ENCODE measurements at places on chromosomes 1 and 21.

DNA sequence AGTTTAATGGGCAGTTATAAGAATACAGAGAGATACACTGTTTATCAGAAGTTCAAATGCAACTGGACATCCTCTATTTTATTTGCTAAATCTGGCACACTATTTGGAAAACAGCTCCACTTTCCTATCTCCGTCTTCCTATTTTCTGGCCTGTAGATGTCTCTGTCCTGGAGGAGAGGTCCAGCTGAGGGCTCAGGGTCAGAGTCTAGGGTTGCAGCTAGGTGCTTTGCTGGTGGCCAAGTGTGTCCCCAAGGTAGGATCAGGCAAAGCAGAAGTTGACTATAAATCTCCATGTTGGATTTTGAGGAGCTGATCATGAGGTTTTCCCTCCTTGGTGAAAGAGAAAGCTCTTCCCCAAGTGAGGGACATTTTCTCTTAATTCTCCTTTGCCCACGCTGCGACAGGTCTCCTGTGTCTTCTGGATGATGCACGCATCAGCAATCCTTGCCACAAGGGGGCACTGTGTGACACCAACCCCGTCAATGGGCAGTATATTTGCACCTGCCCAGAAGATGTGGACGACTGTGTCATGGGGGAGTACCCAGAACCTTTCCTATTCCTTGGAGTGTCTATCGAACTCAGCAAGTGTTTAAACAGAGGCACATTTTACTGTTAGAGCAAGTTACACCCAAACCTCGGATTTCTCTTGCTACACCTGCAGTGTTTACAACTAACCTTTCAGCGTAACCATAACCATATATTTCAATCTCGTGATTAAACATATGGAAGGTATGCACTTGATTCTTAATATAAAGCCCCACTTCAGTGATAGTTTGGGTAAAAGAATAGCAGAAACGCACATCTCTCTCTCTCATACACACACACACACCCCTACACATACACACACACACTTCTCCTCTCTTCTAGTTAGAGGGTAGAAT lies 10.2 kb downstream of the ADAM30 start:
- peak; percentile 26 for DNase-seq

DNA sequence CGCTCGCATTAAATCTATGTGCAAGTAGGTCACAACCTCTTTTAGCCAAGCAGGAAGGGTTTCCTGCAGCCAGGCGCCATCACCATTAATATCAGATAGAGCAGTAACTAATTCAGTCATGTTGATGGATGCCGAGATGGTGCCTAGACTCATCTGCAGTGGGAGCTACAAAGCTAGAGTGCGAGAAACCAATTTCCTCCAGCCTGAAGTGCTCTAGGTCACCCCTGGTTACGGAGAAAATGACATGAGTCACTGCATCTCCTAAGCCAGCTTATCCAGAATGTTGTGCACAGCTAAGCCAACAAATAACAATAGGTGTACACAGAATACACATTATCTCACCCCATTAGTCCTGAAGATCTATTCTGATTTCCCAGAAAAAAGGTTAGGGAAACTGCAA lies 36.0 kb downstream of the OVAAL start:
- DNase-seq = no peak

- peak; percentile 99 for DNase-seq
These were observed 464 bp upstream of the ADSS2 start for GRCh38 chr1:244451951-244452795.

DNA sequence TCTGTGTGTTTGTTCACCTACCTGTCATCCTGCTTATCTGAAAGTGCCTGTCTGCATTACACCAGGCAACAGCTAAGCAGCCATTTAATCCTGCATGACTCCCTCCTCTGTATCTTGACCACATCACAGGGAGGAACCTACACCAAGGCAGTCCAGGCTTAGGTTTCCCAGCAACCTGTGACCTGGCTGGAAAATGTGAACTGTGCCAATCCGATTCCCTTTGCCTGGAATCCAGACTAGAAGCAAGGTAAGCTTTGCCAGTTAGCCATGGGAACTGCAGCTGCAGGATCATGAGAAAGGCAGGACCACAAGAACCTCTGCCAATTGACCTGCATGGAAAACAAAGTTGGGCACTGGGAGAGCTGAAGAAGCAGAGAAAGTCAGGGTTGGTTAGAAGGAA lies 6.3 kb upstream of the ATP1B1 start:
- no peak for DNase-seq

GRCh38 chr1:171901245-171901644 lies 59.9 kb downstream of the DNM3 start:
- DNase-seq = no peak

DNA sequence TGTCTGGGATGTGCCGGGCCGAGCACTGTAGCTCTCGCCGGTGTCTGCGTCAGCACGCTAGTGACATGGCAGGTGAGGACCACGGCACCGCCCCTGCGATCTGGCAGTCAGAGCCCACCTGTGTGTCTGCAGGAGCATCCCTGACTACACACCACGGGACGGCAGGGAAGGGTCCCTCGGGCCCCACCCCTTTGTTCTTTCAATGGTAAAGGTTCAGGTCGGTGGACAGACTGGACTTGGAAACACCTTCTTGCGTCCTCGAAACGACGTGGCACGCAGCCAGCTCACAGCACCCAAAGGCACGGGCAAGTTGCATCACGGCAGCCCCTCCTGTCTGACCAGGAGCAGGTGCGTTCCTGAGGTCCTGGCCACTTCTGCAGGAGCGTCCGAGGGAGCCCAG lies 3.7 kb upstream of the SAMD11 start:
- DNase-seq = no peak

- DNase-seq = peak; percentile 66
These were observed 6.7 kb upstream of the FAM167B start for GRCh38 chr1:32240140-32240951.

DNA sequence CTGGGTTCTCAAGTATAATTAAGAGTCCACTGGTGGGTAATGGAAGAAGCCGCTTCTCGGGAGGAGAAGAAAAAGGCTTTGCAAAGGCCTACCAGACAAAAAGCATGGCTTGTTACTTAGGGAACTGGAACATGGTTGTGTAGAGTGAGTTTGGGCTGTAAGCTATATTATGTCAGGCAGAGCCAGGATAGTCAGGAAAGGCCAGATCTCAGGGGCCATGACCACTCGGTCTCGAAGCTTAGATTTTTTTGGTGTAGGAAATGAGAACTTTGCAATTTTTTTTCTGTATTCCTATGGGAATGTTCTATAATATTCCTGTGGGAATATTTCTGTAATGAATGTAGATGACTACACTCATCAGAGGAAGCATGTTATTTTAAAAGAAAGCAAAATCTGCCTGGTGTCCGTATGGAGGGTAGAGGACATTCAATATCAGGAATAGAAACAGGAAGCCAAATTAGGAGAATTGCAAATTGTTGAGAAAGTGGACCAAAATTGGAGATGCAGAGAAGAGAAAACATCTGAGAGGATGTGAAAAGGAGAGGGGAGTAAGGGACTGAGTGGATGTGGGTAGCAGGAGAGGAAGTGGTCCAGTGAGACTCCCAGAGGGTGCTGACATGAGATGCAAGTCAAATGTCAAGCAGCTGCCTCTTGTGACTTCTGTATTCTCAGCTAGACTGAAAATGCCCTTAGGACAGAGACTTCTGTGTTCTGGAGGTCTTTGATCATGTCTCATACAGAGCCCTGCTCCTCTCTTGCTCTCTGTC lies 45.2 kb upstream of the HAO2 start:
- no peak for DNase-seq
